ENCODE measurements at places on chromosomes 3 and 15.

DNA sequence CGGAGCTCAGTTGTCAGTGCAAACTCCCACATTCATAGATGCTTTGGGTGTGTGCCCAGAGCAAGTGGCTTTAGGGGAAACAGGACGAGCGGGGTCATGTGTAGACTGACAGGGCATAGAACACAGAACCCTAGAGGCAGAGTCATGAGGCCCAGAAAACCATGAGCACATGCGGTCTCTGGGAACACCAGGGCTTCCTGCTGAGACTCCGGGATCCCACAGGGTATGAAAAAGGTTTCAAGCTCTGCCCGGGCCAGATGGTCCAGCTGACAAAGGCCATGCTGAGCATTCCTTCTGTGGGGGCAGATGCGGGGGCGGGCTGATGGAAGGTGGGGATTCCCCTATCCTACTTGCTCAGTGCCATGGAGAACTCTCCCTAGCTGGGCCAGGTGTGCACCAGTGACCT lies 44.8 kb downstream of the ROPN1B start:
- no peak for DNase-seq

- no peak for DNase-seq
Observed at GRCh38 chr3:47456984-47457383, 18.8 kb downstream of the SCAP start.

- DNase-seq = no peak
Observed at GRCh38 chr15:42270551-42270950, 2.5 kb upstream of the GANC start.

DNA sequence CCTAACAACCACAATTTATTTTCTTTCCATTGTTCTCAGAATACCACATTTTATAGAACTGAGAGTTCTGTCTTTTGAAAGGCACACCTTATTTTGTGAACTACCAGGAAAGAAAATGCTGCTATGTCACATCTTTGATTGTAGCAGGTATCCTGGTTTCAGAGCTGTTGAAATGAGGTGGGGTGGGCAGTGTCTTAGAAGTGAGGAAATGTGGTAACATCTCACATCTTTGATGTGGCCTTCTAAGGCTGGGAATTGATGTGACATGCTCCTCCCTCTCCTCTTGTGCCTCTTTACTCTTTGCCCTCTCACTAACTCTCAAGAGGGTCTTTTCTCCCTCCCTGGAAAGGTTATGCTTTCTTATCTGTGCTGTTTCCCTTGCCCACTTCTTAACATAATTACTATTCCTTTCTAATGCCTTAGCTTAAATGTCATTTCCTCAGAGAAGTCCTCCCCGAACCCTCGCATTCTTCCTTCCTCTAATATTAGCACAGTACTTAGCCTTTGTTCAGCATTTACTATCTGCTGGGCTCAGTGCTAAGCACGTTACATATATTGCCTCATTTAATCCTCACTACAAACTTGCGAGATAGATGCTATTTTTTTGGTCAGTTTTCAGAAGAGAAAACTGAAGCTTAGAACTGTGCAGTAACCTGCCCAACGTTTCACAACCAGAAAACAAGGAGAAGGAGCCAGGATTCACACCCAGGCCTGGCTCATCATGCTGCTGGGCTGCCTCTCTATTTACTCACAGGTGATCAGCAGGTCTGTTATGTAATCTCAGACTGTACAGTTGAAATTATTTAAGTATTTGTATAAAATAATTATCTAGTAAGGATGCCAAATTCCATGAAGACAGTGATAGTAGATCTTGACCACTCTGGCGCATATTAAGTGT lies 24.0 kb upstream of the SPTSSB start:
- no peak for DNase-seq

DNA sequence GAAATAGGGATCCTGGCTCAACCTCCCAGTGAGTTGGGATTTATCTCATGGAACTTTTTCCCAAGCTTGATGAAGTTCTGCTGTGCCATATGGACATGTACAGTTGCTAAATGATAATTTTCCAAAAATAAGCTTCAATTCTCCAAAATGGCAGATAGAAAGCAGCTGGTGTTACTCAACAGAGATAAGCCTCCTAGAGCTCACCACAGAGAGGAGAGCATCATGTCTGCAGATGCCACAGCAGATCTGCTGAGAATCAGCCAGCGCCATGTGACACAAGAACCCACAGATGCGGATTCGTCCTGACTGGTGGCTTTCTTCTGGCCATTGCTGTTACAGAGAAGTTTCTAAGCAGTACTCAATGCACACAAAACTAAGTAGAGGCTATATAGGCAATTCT lies 50.6 kb downstream of the AGTR1 start:
- DNase-seq = no peak

DNA sequence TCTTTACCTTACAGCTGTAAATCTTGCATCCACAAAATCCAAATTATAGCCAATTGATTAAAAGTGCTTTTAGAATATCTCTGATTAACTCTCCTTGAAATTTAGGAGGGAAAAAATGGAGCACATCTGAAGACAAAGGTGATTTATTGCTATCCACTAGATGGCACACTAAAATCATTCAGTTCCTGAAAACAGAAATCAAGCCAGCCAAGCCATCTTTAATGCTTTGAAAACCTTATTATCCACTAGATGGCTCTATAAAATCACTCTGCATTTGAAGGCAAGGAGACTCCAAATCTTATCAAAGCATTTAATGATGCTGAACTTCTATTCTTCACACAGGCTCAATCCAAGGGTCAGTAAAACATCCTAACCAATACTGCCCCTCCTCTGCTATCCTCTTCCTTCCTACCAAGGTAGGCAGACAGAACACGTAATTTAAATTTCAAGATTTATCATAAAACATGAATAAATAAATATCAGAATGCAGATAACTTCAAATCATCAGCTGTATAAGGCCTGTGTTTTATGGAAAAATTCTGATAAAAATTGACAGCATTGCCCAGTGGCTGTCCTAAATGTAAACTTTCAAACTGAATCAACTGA lies 48.4 kb downstream of the GOLIM4 start:
- DNase-seq = peak; percentile 81

GRCh38 chr3:49339581-49339940 lies 292 bp downstream of the USP4 start:
- no peak for DNase-seq

DNA sequence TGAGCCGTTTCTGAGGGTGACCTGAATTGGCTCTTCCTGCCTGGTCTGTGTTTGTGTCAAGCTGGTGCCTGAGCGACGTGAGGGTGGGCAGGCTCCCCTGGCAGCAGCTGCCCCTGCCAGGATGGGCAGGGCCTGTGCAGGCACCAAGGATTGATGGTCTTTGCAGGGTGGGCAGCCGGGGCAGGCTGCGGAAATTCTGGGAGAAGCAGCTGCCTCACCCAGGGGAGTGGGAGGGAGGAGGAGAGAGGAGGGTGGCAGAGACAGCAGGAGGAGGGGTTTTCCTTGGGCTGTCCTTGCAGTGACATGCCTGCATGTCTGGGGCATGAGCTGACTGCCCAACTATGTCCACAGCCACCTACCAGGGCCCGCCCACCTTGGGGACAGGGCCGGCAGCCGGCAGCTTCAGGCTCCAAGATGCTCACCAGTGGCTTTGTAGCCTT lies 27.9 kb upstream of the SLC6A6 start:
- no peak for DNase-seq

DNA sequence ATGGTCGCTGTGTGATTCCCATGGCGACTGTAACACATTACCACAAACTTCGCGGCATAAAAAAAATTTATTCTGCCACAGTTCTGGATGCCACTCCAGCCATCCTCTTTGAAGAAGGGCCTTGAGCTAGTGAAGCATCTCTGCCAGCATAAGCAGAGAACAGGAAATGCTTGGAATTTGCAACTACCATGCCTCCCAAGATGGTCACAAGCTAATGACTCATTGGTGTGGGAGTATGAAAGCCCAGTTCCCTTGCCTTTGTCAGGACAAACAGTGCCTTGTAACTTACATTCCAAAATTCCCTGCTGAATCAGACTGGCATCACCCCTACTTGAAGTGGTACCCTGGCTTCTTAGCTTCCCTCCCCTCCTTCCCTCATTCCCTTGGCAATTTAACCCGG lies 129.7 kb downstream of the PROS1 start:
- peak; percentile 56 for DNase-seq
